Stimulated activated CD8-positive, alpha-beta memory T cell treated with anti-CD3 and anti-CD28 coated beads, Interleukin-15, amount 100 ng/mL, for 24 hours (primary cell): ENCODE measurements at places on chromosomes 6 and 20.

DNA sequence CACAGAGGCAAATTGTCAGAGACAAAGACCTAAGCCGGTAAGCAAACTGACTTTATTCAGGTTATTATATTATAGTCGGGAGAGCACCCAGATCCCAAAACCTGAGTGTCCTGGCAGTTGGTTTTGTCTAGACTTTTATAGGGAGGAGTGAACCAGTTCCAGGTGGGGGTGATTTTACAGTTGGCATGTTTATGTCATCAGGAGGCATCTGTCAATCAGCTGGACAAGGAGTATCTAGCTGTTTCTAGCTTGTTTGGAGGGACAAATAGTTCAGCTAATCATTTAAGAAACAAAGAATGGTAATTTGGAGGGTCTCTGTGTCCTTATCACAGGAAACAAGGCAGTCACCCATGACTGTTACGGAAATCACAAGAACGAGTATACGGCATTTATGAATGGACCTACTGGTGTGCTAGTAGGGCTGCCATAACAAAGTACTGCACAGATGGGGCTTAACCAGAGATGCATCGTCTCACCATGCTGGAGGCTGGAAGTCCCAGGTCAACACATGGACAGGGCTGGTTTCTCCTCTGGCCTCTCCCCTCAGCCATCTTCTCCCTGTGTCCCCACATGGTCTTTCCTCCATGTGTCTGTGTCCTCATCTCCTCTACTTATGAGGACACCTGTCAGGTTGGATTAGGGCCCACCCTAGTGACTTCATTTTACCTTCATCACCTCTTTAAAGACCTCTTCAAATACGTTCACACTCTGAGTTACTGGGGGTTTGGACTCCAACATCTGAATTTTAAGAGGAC is 122.7 kb downstream of the LY86 start:
- DNase-seq, result no peak

DNA sequence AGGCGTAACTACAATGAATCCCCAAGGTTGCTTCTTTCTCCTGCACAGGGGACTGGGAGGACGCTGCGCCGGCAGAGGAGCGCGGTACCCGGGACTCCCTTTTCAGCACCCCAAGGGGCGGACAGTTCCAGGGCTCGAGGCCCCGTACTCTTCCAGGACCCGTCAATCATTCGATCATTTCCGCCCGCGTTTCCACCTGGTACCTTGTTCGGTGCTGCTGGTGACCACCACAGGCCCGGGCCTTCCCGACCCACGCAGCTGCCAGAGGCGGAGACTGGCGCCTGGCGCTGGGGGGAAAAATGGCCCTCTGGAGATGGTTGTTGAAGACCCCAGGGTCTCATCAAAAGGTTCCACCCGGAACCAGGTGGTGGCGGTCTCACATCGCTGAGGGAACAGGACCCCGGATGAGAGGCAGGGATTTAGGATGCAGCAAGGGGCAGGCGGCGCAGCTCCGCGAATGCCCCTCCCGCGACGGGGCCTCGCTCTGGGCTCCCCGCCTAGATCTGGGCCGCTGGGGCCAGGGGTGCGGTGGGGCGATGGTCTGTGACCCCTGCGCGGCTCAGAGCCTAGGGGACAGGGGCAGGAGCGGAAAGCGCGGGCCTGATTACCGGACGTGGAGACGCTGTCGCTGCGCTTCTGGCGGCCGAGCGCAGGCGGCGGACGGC is 744 bp downstream of the VSX1 start:
- no peak for DNase-seq

GRCh38 chr6:45420909-45421708 is 43.4 kb upstream of the SUPT3H start:
- no peak for DNase-seq

DNA sequence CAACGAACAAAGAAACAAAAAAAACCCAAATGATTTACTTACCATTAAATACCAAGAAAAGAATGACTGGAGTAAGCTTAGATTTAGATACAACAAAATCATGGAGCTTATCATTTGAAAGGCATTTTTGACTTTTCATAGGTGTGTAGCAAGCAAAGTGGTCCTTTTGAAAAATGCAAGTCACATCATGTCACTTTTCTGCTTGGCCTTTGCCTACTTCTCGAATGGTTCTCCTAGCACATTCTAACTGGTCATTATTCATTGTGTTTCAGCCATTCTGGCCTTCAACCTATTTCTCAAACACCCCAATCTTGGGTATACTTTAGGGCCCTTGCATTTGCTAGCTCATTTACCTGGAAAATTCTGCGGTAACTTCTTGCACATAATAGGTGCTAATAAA is 22.6 kb downstream of the ASXL1 start:
- DNase-seq, result no peak

GRCh38 chr6:149859938-149860337 is 4.2 kb downstream of the LRP11 start:
- DNase-seq, result no peak

- DNase-seq, result no peak
Observed at GRCh38 chr20:1154691-1155090, 30.1 kb downstream of the TMEM74B start.

- no peak for DNase-seq
Observed at GRCh38 chr6:141532211-141532610, 600.5 kb upstream of the GJE1 start.

DNA sequence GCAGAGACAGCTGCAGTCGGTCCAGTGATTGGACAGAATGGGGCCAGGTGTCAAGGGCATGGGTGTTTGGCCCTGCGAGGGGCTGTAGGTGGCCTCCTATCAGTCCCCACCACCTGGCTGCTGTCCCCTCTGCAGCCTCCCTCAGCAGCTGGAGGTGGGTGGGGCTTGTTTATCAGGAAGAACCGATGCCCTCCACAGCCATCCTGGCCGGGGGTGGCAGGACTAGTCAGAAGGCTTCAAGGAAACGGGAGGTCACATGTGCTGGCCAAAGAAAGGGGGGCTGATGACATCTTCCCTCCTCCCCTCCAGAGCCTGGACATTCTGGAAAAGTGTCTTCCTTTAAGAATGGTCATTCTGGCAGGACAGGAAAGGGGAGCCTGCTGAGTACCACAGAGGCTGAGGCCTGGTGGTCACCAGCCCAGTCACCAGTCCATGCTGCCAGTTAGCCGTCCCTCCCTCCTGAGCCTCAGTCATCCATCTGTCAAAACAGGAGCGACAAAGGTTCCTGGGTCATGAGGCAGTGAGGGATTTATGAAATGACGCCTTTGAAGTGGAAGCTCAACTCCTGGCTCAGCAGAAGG is 4.1 kb downstream of the FAM210B start:
- DNase-seq, result no peak

GRCh38 chr6:145886228-145886956 is 71.8 kb upstream of the FBXO30 start:
- DNase-seq, result no peak

DNA sequence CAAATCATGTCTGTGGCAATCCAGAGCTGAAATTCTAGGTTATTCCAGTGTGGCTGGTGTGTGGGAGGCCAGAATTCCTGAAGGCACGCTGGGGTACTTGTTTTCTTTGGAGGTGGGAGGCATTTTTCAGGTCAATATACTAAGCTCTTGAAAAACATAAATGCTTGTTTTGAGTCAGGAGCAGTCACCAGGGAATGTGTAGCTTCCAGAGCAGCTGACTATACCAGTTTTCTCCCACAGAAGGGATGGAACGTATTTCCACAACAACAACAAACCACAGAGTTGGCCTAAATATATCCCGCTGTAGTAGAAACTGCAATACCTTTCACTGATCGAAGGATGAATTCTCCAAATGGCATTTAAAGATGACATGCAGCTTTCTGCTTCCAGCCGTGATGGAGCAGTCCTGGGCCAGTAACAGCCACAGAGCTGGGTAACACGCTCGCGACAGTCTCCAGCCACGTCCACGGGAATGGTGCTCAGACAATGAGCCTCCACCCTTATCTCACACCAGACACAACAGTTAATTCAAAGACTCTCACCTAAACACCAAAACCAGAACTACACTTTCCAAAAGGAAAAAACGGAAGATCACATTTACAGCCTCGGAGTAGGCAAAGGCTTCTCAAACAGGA is 23.2 kb downstream of the CHRNA4 start:
- DNase-seq, result no peak

GRCh38 chr6:88287696-88288095 is 121.5 kb upstream of the CNR1 start:
- no peak for DNase-seq

GRCh38 chr6:134217105-134217797 is 100.7 kb downstream of the SGK1 start:
- no peak for DNase-seq

DNA sequence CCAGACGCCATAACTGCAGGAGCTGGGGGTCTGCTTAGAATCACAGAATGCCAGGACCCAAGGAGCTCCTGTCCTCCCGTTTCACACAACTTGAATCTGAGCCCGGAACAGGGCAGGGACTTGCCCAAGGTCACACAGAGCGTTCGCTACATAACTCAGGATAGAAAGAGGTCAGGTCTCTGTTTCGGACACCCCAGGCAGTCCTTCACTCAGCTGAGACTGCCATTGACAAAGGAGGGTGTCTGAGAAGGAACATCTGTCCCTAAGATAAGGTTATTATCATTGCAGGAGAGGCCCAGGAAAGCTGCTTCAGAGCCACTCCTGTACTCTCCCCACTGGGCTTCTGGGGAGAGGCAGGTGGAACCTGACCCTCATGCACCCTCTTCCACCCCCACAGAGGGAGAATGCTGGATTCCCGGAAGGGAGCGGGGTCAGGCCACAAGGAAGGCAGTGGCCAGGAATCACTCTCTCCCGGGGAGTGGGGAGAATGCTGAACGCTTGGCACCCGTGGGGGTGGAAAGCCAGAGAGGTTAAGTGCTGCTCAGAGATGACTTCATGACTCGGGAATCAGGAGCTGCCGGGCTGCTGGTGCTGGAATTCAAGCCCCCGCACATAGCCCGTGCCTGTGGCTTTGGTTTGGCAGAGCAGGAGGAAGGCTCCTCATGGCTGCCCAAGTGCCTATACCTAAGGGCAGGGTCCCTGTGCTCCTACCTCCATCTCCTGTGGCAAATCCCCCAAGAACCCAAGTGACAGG is 10.7 kb downstream of the SDC4 start:
- DNase-seq, result no peak

DNA sequence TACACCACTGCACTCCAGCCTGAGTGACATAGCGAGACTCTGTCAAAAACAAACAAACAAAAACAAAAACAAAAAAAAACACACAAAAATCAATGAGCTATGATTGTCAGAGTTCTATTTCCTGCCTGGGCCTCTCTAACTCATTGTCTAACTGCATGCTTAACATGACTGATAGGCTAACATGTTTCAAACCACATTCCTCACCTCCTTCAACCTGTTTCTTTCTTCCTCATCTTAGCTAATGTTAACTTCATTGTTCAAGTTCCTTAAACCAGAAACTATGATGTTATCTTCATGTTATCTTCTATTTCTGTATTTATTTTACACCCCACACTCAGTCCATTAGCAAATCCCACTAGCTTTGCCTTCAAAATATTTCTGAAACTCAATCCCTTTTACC is 41.5 kb downstream of the BEND6 start:
- DNase-seq, result no peak

- no peak for DNase-seq
Observed at GRCh38 chr6:133546098-133546497, 304.9 kb downstream of the EYA4 start.

DNA sequence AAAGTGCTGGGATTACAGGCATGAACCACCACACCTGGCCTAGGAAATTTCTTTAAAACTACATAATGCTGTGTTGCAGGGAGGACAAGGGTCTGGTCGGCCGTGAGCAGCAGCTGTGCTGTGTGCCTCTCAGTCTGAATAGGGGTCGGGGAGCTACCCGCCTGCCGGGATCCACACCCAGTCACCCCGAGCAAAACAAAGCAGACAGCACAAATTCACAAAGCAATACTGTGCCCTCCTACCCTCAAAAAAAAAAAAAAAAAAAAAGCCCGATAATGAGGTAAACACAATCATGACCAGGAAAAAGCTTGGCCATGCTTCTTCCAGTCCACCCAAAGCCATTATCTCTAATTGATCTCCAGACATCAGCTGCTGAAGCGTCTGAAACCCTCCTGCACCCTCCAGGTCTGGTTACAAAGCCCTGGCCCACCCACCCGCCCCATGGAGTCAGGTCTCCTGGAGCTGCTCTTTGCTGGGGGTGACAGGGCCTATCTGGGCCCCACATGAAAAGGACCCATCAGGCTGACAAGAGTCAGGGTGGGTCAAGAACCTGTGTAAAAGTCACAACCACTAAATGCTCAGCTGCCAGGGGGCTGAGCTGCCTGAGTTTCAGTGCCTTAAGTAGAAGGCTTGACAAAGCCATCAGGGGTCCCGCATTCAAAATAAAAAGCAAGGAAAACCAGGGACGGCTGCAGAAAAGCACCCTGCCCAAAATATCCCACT is 88.2 kb downstream of the NOL4L start:
- DNase-seq, result no peak

DNA sequence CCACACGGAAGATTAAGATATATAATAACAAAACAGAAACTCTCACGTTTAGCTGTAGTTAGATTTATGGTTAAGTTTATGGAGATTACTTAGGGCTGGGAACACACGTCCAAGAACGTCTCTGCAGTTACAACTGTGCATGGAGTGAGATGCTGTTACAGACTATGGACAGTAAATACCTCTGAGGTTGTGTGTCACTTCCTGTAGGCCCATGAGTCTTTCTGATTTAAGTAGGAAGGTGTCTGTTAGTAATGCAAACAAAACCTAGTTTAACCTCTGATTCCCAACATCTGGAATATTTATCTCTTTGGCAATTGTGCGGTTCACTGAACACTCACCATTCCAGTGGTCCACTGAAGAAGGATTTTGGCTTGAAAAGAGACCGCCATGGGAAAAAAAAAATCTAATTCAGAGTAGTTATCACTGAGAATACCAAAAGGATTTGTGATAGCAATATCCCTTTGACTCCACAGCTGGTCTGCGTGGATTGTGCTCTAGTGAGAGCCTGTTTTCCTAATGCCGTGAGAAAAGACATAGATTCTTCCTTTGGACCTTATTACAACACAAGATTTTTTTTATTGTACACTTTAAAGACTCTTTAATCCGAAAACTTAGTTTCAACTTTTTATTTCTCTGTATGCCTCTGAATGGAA is 478.2 kb upstream of the CITED2 start:
- no peak for DNase-seq

DNA sequence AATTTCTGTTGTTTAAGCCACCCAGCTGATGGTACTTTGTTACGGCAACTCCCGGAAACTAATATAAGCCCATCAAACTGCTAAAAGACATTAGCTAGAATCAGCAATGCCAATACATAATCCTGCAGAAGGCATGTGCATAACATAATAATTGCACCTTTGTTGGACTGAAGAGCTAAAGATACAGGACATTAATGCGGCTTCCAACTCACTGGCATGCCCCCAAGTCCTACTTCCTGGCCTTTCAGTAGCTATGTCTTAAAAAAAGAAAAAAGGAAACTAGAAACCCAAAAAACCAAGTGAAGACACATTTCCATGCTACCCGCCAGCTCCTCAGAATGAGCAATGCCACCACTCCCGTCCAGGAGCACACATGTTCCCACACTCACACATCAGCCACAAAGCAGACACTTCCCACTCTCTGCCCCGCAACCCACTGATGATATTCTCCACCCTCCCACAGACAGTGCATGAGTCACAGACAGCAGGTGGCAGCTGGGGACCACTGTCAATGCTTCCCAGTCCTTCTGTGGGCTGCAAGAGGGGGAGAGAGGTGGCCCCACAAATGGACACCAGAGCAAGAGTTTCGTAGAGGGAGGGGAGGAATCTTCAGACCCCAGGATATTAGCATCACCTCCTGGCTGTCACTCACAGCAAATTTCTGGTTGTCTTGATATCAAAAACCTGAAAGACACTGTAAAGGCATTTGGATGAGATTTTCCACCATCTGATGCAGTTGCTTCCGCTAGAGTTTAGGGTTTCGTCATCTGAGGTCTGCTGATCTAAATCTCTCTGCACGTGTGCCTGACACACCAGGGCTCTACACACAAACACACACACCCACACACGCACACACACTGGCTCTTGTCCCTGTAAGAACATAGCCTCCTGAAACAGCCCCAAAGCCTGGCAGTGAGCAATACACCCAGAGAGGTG is 32.8 kb downstream of the GFOD1 start:
- DNase-seq, result peak; percentile 43
